ENCODE measurements at places on chromosomes 2 and 18.

DNA sequence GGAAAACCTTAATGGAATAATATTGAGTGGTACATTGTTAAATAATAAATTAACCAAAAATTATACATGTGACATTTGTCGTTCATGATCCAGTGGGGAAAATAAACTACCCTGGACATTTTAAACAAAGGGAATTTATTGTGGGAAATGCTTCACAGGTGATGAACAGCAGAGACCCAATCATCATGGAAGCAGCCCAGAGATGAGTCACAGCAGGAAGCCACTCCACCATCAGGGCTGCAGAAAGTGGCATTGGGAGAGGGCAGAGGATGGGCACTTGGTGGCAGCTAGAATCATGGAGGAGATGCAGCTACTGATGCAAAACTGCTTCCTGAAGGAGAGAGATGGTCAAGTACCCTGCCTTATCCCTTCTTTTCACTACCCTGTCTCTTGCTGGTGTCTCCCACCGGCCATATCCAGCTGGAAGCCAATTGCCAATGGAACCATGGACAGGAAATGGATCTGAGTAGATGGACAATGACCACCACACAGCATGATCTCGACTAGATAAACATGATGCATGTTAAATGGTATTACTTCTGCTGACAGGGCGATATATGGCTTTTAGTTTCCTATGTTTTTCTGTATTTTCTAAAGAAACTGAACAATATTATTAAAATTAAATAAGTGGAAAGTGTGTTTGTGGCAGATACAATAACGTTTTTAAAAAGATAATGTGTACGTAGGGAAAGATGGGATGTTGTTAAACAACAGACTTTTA, 139.8 kb downstream of the RPIA start:
- DNase-seq = no peak

- no peak for DNase-seq
Measured at GRCh38 chr2:200603972-200604371, 18.2 kb downstream of the AOX1 start.

DNA sequence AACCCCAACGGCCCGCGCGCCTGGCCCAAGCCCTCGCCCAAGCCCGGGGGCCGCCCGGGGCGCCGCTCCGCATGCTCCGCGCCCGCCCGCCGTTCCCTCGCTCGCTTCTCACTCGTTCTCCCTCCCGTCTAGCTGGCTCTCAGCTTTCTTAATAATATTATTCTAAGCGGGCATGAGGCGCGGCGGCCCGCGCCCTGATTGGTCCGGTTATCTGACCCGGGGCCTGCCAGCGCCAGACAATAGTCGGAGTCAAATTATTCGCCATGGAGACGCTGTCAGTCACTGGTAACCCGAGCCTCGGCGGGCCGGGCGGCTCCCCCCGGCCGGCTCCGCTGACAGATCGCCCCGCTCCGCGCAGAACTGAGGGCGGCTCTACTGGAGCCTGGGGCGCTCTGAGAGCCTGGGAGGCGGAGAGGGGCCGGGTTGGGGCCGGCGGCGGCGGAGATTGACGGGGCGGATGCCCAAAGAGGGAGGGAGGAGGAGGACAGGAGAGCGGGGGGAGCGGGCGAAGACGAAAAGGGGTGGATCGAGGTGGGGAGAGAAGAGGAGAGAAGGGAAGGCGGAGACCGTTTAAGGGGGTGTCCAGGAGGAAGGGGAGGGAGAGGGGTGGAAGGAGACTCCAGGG, at the start of gene SIX2:
Gene SIX2 (minus strand): TSS at position 150 of the 625 bp plus-strand sequence. CDS start 342 bp downstream, outside the sequence.
- DNase-seq = no peak

- no peak for DNase-seq
Measured at GRCh38 chr18:32937597-32937996, 164.8 kb upstream of the KLHL14 start.

GRCh38 chr18:9596226-9596625, 18.1 kb downstream of the PPP4R1 start:
- no peak for DNase-seq

- no peak for DNase-seq
Measured at GRCh38 chr2:11784747-11785610, 38.5 kb downstream of the LPIN1 start.

DNA sequence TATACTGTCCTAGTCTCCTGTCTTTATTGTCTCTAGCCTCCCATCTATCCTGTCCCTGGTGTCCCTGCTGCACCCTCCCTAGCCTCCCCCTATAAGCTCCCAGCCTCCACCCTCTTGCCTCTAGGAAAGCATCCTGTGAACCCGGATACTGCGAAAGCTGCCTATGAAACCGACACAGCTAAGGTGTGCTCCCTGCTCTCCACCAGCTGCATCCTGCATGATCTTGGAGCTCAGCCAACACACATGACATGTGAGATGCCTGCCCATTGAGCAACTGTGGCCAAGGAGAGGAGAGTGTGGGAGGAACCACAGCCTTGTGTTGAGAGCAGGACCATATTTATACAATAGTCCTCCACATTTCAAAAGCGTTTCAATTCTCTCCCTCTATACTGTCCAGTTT, 187.1 kb downstream of the ZBTB7C start:
- no peak for DNase-seq

DNA sequence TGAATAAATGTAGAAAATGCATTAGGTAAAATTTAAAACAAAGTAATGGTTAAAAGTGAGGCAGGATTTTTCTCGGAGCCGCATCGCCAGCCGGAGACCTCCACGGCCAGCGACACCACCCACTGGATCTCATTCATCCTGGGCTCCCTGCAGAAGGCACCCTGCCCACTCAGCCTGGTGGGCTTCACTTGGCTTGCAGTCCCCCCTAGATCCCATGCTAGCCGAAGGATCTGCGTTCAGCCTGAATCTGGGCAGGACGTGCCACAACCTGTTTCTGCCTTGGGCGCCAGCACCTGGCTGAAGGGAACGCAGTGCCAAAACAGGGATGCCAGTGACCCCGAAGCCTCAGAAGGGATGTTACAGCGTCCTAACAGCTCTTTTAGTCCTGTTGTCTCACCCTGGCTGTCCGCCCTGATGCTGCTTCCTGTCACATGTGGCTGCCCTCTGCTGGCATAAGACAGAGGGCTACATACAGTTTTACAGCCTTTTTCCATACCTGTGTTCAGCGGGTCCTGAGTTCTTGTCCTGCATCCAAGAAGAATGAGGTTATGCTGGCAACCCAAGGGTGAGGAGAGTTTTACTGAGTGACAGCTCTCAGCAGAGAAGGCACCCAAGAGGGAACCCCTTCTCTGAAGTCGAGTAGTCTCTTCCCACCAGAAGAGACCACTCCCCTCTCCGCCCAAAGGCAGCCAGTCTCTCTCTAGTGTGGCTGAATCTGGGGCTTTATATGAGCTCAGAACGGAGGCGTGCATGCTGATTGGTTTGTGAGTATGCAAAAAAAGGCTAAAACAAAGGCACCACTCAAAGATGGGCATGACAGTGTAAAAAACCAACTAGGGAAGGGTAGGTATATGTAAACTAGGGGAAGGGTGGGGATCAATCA, 173.1 kb upstream of the GYPC start:
- no peak for DNase-seq

GRCh38 chr2:105763076-105763475, 18.4 kb downstream of the NCK2 start:
- no peak for DNase-seq

- DNase-seq = no peak
Measured at GRCh38 chr18:48191494-48191893, 217.7 kb downstream of the ZBTB7C start.

DNA sequence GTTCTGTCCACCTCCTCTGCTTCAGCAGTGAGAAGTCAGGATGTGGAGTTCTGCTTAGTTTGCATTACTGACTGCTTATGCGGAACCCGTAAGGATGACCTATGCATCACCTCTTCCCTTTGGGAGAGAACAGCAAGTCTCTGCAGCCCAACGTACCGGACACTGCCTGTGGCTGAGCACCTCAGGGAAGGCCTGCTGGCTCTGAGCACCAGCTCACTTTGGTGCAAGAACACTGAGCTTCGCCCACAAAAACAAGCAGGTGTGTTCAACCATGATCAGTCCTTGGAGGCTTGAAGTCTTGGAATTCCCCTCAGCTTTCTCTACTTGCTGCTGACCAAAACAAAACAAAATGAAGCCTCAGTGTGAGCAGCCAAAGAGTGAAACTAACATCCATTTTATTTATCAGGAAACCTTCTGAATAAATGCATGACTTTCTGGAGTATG, 52.7 kb upstream of the NCK2 start:
- DNase-seq = no peak

- no peak for DNase-seq
Measured at GRCh38 chr18:26920644-26921043, 55.1 kb upstream of the AQP4 start.

DNA sequence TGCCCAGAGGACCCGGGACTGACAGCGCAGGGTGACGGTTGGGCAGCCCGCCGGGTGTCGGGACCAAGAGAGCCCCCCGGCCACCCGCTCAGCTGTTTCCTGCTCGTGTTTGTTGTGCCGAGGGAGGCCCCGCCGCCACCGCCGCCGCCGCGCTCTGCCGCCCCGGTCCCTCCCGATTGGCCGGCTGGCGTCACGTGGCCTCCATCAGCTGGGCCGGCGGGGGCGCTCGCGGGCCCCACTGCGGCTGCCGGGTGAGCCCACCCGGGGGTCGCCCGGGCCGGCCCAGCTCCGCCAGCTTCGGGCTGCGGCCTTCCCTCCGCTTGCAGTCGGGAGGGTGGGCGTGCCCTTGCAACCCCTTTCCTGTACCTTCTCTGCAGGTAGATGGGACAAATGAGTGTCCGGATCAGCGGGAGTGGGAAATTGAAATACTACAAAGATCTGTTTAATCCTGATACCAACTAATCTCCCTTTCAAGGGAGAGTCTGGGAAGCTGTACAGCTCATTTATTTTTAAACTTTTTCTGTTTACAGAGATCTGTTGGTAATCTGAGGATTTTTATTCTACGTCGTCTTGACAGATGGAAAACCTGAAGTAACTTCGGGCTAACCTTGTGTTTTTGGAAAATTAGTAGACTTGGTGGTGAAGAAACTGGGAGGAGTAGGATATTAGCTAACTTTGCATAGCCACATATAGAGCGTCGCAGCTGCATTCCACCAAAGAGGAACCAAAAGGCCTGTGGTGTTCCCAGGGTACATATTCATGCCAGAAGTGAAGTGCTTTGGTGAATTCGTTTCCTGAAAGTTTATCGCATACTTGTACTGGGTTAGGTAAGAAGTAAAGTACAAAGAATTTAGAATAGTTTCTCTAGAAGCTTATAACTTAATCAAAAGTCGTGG, 1.2 kb downstream of the YPEL5 start:
- peak; percentile 50 for DNase-seq

DNA sequence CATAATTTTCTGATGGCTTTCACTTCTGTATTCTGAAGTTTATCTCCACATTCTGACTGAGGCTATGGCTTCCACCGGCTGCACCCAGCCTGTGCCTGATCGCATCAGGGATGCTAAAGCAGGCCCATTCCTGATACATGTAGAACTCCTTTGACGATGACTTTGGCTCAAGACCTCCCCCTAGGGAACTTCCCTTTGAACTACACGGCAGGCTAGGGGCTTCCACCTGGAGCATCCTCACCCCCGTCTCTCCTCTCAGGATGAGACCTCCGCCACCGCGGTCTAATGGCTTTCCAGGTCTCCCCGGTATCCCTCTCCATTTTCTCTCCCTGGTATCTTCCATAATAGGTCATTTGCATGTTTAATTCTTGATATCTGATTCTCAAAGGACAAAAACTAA, 214.9 kb upstream of the CHST9 start:
- no peak for DNase-seq

- no peak for DNase-seq
Measured at GRCh38 chr2:129262934-129263333, 716.5 kb upstream of the RAB6C start.

DNA sequence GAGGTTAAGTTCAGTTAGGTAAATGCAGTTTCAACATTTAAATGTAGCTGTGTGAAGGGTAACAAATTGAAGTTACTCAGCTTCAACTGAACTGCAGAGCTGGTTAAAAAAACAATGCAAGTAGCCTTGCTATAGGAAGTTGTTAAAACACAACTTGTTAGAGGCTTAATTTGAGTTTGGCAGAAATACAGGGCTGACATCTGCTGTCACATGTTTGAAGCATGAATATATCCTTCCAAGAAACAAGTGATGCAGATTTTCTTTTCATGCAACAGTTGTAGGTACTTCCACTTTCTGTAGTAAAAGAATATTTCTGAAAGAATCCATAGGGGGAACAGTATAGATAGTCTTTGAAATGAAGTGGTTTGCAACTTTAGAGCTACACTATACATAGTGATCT, 208.7 kb upstream of the RASGRP3 start:
- DNase-seq = no peak

DNA sequence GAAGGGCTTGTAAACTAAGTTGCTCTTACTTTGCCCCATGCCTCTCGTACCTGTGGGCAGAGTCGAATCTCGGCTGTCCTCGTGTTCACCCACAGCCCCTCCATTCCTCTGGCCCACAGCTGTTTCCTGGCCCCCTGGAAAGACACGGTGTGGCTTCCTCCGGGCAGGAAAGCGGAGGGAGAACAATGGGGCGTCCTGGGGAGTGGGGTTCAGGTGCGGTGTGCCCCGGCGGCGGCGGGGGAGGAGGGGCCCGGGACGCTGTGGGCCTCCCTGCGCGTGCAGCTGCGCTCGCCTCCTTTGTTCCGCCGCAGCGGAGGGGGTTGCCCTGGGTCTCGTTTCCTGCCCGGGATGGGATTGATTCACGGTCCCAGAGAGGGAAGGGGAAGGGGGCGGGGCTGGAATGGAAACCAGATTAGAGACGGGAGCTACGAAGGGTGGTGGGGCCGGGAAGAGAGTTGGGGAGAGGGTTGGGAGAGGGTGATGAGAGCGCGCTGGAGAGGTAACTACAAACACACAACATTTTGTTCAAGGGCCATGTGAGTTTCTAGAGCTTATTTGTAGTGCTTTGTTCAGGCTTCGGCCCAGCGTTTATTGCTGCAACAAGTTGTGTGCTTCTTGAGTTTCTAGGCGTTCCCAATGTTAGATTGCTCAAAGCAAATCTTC, 796 bp downstream of the MYO1B start:
- DNase-seq = no peak

GRCh38 chr2:15243762-15244161, 317.4 kb downstream of the NBAS start:
- no peak for DNase-seq

DNA sequence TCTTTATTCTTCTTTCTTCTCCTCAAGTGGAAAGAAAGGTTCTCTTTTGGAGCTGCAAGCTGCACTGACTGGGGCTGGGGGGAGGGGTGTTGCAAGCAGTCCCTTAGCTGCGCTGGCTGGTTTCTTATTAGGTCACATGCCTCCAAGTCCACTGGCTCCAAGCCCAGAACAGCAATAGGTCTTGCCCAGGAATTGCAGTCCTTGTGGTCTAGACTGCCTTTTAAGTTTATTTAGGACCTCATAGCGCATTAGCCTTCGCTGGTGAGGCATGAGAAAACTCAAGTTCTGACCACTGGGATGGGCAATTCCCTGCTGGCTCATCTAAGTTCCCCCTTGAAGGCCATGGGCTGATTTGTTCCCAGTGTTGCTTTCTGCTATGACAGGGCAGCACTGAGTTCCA, 138.6 kb upstream of the SCN7A start:
- no peak for DNase-seq

- DNase-seq = no peak
Measured at GRCh38 chr2:38626326-38627035, 23.8 kb upstream of the HNRNPLL start.

DNA sequence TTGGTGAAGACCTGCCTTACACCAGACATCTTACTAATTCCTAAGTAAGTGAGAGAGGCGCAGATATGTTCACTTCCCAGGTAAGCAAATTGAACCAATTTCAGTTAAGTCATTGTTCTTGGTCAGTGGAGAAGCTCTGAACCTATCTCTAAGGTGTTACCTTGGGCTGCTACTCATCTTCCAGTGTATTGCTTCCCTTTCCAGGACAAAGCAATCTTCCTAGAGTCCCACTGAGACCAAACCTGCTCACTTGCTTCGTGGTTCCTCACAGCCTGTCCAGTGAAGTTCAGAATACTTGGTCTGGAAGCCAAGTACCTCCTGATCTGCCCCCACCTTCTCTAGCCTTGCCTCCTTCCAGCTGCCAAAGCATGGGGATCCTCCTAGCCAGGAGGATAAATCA, 22.5 kb upstream of the GBX2 start:
- no peak for DNase-seq

Measured in stimulated activated CD8-positive, alpha-beta memory T cell treated with anti-CD3 and anti-CD28 coated beads, Interleukin-4, amount 100 ng/mL, for 4 hours (primary cell).